ENCODE measurements at places on chromosomes 11 and 22.

GRCh38 chr11:9016916-9017642 is 13.3 kb upstream of the NRIP3 start:
- DNase-seq = no peak

DNA sequence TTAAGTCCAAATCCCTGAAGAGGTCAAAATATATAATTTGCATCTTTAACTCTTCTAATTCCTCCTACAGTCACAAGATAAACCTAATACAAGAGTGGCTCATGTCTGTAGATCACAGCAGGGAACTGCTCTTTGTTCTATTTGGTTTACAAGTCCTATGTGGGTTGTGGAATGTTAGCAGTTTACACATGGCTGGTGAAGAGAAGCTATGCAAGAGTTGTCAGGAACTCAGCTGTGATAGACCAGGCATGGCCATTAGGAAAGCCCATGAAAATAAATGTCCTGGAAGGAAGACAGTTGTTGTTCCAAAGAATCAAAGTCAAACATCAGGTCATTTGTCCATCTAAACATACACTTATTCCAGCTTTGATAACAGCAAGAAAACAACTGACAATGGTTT is 312.4 kb upstream of the PITPNB start:
- DNase-seq = no peak

- DNase-seq = no peak
Measured at GRCh38 chr11:27436916-27437315, 35.7 kb downstream of the LGR4 start.

DNA sequence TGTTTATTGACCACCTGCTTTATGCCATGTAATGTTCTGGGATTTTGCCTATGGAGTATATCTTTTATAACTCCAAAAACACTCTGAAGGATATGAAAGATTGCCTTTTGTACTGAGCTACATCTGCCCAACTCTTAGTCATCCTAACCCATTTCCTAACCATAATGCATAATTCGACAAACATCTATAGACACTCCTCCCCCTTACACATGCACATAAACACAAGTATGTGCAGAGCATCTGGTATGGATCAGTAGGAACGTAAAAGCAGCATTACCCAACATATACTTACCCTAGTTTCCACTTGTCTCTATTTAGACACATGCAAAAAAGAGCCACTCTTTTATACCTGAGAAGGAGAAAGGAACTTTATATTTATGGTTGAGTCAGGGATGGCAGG is 272.8 kb downstream of the FAM76B start:
- no peak for DNase-seq

GRCh38 chr11:70410276-70411205 is 12.2 kb downstream of the CTTN start:
- DNase-seq = no peak

GRCh38 chr22:36237462-36238372 is 1.6 kb downstream of the APOL2 start:
- DNase-seq = peak; percentile 35

GRCh38 chr11:71474141-71474770 is 21.3 kb downstream of the NADSYN1 start:
- DNase-seq = no peak

DNA sequence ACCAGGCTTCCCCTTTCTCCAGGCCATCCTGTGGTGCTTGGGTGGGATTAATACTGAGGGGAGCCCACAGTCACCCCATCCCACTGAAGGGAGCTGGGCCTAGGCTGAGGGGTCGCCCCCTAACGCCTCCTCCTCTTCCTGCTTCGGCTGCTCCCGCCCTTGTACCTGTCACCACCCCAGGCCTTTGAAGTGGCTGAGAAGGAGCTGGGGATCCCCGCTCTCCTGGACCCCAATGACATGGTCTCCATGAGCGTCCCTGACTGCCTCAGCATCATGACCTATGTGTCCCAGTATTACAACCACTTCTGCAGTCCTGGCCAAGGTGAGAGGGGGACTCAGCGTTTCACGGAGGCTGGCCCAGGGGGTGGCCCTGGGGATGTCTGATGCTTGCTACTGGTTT is 6.1 kb downstream of the MICALL1 start:
- DNase-seq = no peak

DNA sequence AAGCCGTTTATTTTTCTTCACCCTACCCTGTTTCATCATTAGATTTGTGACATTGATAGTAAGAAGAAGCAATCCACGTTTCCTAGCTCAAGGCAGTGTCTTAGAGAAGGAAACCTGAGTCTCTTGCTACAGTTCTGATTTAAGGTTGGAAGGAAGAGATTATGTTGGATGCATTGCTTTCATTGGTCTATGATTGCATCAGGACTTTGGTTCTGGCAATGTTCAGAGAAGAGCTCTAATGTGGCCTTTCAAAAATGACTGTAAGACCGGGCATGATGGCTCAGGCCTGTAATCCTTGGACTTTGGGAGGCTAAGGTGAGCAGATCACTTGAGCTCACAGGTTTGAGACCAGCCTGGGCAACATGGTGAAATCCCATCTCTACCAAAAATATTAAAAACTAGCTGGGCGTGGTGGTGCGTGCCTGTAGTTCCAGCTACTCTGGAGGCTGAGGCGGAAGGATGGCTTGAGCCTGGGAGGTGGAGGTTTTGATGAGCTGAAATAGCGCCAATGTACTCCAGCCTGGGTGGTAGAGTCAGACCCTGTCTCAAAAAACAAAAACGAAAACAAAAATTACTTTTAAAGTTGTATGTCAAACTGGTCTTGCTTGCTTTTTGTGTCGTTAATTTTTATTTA is 4.1 kb downstream of the NUCB2 start:
- DNase-seq = no peak

- no peak for DNase-seq
Measured at GRCh38 chr22:42996646-42997365, 18.1 kb downstream of the PACSIN2 start.

DNA sequence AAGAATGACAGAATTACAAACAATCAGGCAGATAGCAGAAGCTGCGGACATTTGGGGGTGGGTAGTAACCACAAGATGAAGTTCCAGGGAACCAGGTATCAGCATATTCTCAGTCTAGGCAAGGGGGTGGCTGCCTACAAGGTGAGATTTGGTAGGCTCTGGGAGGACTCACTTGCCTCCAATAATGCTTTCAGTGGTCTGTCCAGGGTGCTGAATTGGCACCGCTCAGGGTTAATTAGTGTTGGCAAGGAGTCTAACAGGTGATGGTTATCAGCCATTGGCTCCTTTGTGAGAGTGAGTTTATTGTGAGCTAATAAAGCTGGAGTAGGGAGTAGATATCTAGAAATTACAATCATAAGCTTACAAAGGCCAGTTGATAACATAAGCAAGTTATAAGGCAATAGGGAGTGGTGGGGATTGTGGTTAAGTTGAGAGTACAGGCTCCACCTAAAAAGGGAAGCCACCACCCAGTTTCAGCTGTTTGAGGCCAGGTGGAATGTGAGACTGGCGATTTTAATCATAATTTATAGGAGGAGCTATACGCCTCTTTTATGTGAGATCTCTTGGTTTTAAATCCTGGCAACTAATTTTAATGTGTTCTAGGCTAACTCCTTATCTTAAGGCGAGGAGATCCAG is 320.5 kb downstream of the MIAT start:
- no peak for DNase-seq

DNA sequence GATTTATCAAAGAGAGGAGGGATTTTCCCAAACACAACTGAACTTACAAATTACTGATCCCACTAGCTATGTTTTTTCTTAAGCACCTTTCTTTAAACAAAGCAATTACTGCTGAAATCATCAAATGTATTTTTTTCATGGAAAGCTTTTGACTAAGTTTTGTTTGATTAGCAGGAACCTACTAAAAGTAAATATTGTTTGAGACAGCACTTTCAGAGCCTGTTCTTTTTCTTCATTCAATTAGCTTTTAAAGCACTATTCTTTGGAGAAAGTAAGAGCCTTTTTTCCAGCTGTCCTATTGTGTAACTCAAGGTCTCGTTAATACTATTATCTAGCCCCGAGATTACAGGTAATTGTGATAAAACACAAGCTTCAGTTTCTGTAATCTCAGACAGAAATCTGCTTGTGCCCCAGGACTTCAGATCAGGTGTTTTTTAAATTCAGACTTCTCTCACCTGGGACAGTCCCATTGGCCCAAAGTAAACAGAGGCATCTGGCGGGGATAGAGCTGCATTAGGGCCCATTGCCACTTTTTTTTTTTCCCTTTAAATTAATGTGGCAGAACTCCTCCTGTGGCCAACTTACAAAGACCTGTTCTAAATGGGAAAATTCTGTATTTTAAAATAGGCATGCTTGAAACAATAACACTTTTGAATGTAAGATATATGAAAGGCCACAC is 11.0 kb downstream of the CSTPP1 start:
- DNase-seq = no peak

GRCh38 chr11:69865707-69866106 is 46.5 kb upstream of the FGF3 start:
- DNase-seq = no peak

- no peak for DNase-seq
Measured at GRCh38 chr11:125446279-125446678, 49.8 kb downstream of the FEZ1 start.

GRCh38 chr22:40531951-40532900 is 104.3 kb downstream of the MRTFA start:
- DNase-seq = no peak

DNA sequence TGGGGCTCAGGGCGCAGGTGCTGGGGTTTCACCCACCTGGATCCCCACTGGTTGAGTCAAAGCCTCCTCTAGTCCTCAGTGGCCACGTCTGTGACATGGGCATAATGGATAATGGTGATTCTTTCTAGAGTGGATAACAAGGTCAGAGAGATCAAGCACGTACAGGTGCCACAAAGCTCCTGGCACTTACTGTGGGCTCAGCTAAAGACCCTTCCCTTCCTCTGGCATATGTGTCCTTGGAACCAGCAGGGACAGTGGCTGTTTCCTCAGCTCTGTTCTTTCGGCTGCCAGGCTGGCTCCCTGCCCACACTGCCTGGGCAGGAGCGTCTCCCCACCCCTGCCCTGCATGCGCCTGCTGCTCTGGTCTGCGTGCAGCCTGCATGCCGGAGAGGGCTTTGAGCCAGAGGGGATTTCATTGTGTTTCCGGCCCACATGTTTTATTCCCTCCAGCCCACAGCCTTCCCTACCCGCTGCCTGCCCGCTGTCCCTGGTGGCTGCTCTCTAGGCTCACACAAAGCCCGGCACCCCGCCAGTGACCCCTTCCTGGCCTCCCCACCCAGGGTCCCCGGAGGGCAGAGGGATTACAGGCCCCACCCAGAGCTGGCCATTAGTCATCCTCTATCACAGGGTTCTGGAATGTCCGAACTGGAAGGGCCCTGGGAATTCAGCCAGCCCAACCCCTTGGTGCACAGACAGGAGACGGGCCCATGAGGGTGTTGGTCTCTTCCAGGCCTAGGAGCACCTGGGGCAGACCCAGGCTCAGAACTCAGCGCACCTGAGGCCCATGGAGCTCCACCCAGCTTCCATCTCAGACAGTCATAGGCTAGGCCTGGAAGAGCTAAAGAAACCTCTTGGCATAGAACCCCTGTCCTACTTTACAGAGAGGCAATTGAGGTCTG is 55.3 kb upstream of the GCAT start:
- no peak for DNase-seq

DNA sequence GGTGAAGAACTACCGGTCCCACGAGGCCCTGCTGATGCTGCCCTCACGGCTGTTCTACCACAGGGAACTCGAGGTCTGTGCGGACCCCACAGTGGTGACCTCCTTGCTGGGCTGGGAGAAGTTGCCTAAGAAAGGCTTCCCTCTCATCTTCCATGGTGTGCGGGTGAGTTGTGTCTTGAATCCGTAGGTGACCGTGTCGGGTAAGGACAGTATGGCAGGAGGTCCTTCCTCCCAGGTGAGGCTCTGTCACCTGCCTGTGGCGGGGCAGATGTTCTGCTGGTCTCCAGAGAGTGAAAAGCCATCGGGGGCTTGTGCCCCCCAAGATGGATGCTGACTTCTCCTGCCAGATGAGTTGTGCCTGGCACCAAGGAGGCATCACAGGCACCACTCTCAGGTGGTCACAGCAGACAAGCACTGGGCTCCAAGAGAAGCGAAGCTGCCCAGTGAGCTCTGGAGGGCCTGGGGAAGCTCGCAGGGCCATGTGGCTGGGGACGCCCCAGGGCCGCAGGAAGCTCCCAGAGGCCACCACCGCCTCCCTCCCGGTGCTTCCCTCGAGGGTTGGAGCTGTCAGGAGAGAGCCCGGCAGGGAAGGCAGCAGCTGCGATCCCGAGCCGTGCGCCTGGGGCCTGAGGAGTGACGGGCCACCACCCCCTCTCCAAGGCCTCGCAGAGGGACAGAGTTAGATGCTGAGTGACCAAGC is 17.3 kb upstream of the PANX2 start:
- DNase-seq = no peak

- DNase-seq = peak; percentile 28
Measured at GRCh38 chr11:125903711-125904659, at the start of gene DDX25. DDX25 (plus strand) TSS chr11:125904508; CDS start chr11:125904518, 10 bp downstream.

- DNase-seq = no peak
Measured at GRCh38 chr11:67644042-67644441, 4.5 kb upstream of the TBX10 start.

- peak; percentile 26 for DNase-seq
Measured at GRCh38 chr22:17638182-17638431, 450 bp upstream of the BCL2L13 start.

DNA sequence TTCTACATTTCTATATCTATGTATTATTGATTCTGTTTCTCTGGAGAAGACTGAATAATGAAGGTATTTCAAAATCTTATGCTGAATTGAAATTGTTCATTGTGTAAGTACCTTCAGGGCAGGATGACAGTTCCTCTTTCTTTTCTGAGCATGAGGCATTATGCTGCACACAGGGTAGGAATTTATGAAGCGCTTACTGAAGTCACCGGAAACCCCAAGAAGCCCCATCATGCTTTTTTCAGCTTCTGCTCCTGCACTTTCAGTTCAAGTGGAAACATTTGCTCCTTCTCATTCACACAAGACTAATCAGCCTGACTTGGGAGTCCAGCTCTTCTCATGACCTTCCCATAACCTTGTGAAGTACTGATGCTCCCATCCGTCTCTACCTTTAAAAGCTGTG is 314.7 kb upstream of the SORL1-AS1 start:
- DNase-seq = peak; percentile 5

Data from activated CD4-positive, alpha-beta T cell treated with anti-CD3 and anti-CD28 coated beads for 48 hours (primary cell).